CD8-positive, alpha-beta memory T cell (primary cell): ENCODE measurements at places on chromosomes 16 and 17.

- no peaks in the 10 kb centered on the region for H3K36me3 ChIP-seq
- no peaks in the 10 kb centered on the region for H3K27me3 ChIP-seq
- H3K27ac ChIP-seq, result no peak overlapping the region
- H3K4me1 ChIP-seq, result no peaks in the 10 kb centered on the region
These were observed 19.1 kb downstream of the C16orf95 start for GRCh38 chr16:87297918-87298631.

DNA sequence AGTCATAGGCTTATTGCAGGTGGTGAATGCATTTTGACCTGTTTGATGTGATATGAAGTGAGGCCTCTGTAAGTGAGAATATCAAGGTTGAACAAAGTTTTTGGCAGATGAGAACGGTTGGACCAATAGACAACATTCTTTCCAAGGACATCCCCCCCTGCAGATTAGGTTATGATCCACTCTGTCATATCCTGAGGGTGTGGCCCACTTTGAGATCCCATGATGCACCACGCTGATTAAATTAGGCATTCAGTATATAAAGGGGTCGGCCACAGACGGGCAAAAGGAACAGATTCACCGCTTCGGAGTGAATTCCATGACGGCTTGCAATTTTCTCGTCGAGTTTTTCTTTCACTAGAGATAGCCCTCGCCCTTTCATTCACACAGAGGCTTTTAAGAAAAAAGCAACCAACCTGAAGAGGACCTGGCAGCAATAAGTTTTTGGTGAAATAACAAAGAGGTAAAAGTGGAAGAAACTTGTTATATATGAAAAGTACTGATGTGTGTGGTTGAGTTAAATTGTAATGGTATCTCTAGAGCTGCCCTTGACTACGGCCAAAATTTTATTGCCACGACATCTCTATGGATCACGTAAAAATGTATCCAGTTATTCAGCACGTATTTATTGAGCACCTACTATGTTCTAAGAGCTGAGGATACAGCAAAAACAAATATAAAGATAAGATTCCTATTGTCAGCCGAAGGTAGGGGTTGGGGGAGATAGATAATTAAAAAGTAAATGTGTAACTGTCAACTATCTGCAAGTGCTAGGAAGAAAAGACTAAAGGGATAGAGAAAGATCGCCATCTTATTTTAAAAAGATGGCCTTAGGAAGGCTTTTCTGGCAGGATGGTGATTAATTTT is 1.7 kb upstream of the RBBP6 start:
- H3K27ac ChIP-seq, result no peak overlapping the region
- H3K27me3 ChIP-seq, result no peaks in the 10 kb centered on the region
- no peak for DNase-seq
- H3K4me1 ChIP-seq, result peaks cover 13% of the 10 kb centered on the region
- H3K36me3 ChIP-seq, result no peaks in the 10 kb centered on the region

DNA sequence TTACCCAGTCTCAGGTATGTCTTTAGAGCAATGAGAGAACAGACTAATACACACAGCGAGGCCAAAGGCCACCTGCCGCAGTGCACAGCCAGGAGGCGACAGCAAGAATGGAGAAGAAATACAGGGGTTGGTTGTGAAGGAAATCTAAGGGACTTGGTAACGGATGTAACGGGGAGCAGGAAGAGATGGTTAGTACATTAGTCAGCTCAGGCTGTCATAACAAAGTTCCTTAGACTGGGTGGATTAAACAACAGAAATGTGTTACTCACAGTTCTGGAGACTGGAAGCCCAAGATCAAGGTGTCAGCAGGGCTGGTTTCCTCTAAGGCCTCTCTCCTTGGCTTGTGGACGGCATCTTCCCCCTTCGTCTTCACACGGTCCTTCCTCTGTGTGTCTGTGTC is 47.1 kb downstream of the TVP23C start:
- H3K4me3 ChIP-seq, result no peak overlapping the region
- DNase-seq, result no peak
- H3K36me3 ChIP-seq, result peaks cover 8% of the 10 kb centered on the region

DNA sequence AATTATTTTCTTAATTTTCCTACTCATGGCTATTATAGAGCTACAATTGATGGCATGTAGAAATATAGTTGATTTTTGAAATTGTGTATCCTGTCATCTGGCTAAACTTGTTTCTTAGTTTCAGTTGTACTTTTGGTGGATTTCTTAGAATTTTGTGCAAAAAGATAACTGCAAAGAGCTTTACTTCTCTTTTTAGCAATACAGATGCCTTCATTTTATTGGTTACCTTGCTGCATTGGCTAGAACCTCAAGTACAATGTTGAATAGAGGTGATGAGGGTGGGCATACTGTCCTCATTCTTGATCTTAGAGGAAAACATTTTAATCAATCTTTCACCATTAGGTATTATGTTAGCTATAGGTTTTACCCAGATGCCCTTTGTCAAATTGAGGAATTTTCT is 67.9 kb downstream of the METRNL start:
- H3K4me1 ChIP-seq, result no peaks in the 10 kb centered on the region
- H3K36me3 ChIP-seq, result no peaks in the 10 kb centered on the region
- no peak overlapping the region for H3K4me3 ChIP-seq
- H3K27ac ChIP-seq, result no peak overlapping the region
- H3K27me3 ChIP-seq, result no peaks in the 10 kb centered on the region

GRCh38 chr17:72639711-72640110 is 452.8 kb downstream of the SLC39A11 start:
- H3K27me3 ChIP-seq, result no peaks in the 10 kb centered on the region
- no peak overlapping the region for H3K4me3 ChIP-seq
- DNase-seq, result no peak
- no peak overlapping the region for H3K27ac ChIP-seq

- H3K36me3 ChIP-seq, result no peaks in the 10 kb centered on the region
- no peaks in the 10 kb centered on the region for H3K4me1 ChIP-seq
- DNase-seq, result no peak
- H3K27ac ChIP-seq, result no peak overlapping the region
- no peak overlapping the region for H3K4me3 ChIP-seq
- no peaks in the 10 kb centered on the region for H3K27me3 ChIP-seq
These were observed 81.0 kb downstream of the C16orf78 start for GRCh38 chr16:49454426-49455180.
